Stimulated activated CD8-positive, alpha-beta memory T cell treated with anti-CD3 and anti-CD28 coated beads, Interleukin-2, amount 100 ng/mL, for 48 hours (primary cell): ENCODE measurements at places on chromosomes 5 and 9.

DNA sequence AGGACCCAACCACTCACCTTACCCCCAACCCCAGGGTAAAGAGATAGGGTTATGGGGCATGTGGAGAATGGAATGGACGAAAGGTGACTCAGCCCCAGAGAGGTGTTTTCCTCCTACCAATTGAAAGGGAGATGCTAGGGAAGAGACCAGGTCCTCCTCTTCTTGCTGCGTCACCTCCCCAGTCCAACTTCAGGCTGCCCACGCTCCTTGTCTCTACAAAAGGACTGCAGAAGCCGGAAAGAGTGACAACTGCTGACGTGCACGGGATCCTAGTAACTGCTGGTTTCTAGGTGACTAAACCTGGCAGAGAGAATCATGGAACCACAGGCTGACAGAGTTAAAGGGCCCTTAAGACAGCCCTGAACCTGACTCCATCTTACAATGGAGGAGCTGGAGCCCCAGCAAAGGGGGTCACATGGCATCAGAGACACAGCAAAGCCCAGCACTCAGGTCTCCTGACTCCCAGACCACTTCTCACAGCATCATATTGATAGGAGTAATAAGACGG is 2.2 kb downstream of the GPX3 start:
- DNase-seq: no peak

GRCh38 chr5:170846416-170846815 is 15.4 kb upstream of the RANBP17 start:
- DNase-seq: no peak

GRCh38 chr9:135565141-135565628 is 3.6 kb downstream of the PAEP start:
- DNase-seq: no peak

DNA sequence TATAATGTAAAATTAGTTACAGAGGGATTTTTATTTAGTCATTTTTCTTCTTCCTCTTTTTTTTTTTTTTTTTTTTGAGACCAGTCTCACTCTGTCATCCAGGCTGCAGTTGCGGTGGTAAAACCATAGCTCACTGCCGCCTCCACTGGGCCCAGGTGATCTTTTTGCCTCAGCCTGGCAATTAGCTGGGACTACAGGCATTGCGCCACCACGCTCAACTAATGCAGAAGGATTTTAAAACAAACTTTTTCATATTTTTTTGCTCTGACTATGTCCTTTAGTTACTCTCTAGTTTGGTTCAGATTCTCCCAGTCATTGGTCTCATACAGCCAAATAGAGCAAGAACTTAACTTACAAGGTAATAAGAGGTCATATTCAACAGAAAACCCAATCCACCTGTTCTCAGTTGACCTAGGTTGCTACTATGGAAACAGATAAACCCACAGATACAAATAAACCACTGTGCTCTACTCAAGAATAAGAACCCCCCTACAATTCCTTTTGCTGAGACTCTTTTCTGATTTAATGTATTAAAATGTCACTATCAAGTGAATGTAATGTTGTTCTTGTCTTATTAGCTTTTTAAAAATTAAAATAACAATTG is 50.1 kb upstream of the TTC39B start:
- peak; percentile 9 for DNase-seq

DNA sequence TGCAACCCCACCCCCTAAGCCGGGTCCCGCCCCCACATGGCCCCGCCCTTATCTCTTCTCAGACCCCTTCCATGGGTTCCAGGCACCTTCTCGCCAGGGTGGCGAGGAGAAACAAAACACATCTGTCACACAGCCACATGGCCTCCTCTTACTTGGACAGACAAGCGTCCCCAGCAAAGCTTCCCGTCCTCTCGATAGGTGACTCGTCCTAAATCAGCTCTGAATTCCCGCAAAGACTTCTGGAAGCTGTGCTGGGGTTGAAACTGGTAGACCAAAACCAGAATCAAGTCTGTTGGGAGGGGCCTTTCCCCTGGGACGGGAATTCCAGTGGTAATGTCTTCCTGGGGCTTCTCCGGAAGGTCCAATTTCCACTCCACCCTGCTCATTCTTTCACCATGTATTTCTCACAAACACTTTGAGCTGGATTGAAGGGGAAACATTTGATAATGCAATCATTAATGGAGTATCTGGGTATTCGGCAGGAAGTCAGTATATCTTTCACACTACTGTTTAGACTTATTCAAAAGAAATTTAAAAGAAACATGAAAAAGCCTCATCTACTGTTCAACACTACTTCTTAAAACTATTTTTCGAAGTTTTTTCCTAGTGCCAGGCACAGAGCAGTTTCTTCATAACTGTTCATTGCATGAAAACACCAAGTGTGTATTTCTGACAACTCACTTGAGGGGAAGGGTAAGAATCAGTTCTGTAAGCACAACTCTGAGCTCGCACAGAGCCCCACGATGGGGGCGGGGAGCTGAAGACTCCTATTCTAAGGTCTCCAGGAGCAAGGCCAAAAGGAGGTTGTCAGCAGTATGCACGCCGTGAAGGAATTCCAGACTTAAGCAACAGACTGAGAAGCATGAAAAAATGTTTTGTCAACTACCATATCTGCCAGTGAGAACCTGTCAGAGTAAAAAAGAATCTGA is 644 bp upstream of the CTNNAL1 start:
- DNase-seq: no peak

DNA sequence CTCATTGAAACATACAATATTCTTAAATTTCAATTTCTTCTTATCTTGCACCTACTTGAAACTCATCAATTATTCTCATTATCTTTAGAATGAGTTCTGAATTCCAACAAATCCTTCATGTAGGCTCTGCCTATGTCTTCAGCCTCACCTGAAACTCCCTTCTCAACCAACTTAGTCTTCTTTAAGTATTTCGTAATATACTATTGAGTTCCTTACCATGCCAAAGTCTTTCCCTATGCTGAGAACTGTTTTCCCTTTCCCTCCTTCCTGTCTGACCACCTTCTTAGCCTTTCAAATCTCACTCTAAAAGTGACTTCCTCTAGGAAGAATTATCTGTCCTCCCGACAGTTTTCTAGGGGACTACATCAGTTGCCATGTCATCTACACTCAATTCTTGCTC is 50.9 kb upstream of the ZFAND5 start:
- no peak for DNase-seq

- DNase-seq: no peak
Observed at GRCh38 chr5:58970766-58971165, 387.9 kb downstream of the RAB3C start.

DNA sequence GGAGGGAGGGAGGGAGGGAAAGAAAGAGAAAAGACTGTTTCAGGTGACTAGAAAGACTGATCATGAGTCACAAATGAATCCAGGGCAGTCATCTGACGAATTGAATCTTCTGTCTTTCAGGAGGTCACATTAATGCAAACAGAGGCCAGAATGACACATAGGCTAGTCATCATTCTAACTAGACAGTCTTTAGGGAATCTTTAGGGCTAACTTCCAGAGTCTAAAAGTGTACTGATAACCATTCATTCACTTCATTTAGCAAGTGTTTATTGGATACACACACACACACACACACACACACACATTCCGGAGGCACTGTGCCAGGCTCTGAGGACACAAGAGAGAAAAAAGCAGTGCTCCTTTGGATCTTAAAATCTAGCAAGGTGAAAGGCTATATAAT is 156.7 kb downstream of the EBF1 start:
- DNase-seq: no peak

DNA sequence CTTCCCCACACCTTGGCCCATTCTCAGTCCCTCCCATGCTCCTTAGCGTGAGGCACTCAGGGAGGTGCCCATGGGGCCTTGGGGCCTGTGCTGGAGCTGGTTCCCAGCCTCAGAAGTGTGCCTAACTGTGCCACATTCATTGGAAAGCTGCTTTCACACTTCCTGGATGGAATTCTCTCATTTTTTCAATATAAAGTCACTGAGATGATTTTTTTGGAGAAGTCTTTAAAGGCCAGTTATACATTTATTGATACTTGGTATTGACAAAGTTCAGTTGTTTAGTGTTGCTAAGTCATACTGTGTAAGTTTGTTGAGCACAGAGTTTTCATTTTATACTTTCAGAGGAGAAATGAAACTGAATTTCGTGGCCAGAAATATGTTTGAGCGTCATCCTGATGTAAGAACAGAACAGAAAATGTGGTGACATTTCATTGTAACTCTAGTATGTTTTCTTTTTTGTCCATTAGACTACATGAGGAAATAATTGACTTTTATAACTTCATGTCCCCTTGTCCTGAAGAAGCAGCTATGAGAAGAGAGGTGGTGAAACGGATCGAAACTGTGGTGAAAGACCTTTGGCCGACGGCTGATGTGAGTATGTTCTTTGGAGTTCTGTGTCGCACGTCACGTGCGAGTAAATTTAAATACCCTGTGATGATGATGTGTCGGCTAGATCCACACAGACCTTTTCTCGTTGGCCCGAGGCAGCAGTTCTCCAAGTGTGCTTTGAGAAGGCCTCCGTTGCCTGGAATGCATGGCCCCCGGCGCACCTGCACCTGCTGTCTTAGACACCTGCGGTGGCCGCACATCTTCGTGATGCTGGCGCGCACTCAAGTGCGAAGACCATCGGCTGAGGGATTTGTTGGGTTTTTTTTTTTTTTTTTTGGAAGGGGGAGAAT is 24.1 kb downstream of the TENT4A start:
- DNase-seq: no peak

GRCh38 chr9:37377688-37378612 is 44.5 kb upstream of the GRHPR start:
- DNase-seq: no peak

GRCh38 chr5:13606051-13606450 is 338.4 kb downstream of the DNAH5 start:
- no peak for DNase-seq

- DNase-seq: no peak
Observed at GRCh38 chr9:98438666-98439065, 183.2 kb upstream of the TBC1D2 start.

DNA sequence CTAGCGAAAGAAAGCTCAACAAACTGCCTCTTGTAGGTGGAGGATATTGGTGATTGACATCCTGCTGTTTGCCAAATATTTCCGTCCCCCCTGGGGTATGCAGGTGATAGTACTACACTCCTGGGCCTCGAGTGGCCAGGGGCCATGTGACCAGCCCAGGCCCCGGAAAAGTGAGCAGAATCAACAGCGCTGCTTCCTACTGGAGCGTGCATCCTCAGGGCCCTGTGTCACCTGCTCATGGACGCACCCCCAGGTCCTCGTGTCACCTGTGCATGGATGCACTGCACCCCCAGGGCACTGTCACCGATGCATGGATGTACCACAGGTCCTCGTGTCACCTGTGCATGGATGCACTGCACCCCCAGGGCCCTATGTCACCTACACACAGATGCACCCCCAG is 43.8 kb downstream of the ADAMTS16 start:
- no peak for DNase-seq

GRCh38 chr9:25629231-25629630 is 49.0 kb downstream of the TUSC1 start:
- DNase-seq: no peak

- DNase-seq: no peak
Observed at GRCh38 chr9:74431467-74431866, 65.7 kb upstream of the RORB start.

- no peak for DNase-seq
Observed at GRCh38 chr5:10315201-10315600, 7.5 kb upstream of the CMBL start.

- no peak for DNase-seq
Observed at GRCh38 chr5:150163547-150164059, 3.0 kb upstream of the CDX1 start.

DNA sequence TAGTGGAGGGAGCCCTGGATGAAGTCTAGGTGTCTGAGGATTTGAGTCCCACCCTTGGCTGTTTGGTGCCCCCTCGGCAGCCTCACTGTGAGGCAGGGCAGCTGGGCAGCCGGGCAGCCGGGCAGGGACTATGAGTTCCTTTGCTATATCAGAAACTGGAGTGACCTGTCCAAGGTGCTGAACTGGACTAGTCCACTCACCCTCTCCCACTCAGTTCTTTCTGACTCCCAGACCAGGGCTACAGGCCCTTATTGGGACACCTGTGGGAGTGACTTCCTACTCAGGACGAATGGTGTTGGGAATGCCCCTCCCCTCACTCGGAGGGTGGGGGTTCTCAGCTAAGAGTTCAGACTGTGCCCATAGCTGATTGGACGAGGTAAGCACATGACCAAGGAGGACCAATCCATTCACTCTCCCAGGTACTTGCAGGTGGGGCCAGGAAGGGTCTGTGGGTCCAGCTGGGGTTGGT is 34.1 kb upstream of the RAPGEF1 start:
- peak; percentile 22 for DNase-seq

DNA sequence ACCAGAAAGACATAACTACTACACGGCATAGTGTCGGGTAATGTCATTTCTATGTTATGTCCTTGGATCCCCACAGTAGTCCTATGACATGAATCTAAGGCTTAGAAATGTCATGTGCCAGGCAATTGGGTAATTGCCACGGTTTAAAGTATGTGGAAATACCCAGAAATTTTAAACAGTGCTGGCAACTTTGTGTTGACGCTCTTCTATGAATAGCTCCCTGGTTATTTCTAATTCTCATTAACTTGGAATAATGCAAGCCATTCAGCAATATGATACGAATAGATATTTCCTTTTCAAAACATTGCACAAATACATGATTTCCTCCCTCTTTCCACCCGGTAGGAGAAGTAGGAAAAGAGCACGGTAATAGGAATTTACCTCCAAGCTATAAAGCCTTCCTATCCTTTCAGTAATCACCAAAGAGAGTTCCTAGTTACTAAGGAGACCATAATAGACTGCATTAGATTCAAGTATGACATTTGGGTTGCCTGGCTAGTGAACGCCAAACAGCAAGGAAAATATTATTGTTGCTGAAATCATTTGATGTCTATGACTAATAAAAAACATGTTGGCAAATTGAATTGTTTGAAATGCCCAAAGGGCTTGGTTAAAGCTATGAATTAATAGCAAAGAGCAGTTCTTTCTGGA is 168.4 kb downstream of the CCDC192 start:
- no peak for DNase-seq

GRCh38 chr9:127004946-127005769 is 90.6 kb downstream of the RALGPS1 start:
- peak; percentile 54 for DNase-seq

DNA sequence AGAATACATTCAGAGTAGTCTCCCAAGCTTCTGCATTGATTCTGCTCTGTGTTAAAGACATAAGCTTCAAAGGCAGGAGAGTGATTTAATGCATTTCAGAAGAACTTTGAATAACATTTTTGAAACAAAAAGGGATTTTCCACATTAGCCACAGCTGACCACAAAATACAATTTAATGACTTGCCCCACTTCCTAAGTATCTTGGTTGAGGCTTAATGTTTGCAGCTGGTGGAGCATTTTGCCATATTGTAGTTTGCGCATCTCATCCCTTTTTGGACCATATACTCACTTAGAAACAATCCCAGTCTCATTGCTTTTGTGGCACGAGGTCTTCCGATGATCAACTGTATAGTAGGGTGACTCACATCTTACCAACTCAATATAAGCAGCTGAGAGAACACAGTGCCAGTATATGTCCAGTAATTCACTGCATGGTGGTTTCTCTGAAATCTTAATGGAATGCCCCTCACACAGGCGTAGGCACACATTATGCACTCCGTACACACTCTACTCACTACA is 455.8 kb upstream of the PTGER4 start:
- no peak for DNase-seq

DNA sequence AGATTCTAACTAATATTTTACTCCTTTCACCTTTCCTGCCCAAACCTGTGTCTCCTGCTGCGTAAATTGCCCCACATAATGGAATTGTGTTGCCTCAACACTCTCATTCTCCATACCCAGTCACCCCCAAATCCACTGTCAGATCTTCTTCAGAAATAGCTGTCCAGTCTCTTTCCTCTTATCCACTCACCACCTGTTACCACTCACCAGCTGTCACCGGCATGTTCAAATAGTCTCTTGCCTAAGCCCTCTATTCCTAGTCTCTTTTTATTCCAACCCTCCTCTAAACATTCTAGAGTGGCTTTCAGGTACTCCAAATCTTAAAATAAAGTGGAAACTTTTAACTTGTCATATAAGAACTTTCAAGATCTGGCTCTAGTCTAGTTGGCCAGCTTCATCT is 262.0 kb upstream of the FBXL7 start:
- no peak for DNase-seq
